NCI-H510A (cell line): ENCODE measurements at places on chromosomes 2 and 18.
A peak's percentile ranks its signal among the peaks of the same experiment; 100 is the strongest.

- DNase-seq, result no peak
Observed at GRCh38 chr2:203928849-203929248, 7.7 kb upstream of the ICOS start.

- DNase-seq, result no peak
Observed at GRCh38 chr2:218406949-218407618, 7.4 kb downstream of the CTDSP1 start.

GRCh38 chr2:224613543-224614286 is 28.6 kb upstream of the CUL3 start:
- no peak for DNase-seq

GRCh38 chr2:233413046-233413445 is 58.8 kb downstream of the DGKD start:
- DNase-seq, result no peak

GRCh38 chr2:139454251-139454650 is 674.1 kb upstream of the NXPH2 start:
- DNase-seq, result no peak

DNA sequence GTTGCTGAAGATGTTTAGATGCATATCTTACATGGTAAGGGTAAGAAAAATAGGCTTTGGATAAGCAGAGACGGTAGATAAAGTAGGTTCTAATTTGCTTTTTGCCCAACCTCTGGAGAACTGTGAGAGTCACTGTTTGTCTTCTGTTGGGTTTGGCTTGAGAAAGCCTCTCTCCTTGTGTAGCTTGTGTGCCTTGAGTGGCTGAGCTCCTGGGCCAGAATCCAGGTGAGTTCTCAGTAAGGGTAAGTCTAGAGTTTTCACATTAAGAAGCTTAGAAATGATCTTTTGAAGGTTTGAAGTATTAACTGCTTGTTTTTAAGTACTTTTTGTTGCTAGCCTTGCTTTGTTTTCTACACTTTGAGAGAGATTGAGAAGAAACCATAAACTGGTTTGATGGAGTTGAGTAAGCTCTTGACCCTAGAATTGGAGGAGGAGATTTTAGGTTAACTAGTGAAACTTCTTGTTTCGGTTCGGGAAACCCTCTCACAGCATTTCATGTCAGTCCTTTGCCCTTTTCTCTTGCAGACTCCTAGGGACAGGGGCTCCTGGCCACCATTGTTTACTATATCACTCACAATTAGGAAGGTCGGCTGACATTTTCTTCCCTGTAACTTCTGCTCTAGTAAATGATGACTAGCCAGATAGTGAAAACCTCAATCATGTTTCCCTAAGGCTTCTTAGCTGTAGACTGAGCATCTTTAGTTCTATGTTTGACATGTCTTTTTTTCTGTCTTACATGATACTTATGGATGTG is 26.0 kb downstream of the MAP4K4 start:
- DNase-seq, result no peak

DNA sequence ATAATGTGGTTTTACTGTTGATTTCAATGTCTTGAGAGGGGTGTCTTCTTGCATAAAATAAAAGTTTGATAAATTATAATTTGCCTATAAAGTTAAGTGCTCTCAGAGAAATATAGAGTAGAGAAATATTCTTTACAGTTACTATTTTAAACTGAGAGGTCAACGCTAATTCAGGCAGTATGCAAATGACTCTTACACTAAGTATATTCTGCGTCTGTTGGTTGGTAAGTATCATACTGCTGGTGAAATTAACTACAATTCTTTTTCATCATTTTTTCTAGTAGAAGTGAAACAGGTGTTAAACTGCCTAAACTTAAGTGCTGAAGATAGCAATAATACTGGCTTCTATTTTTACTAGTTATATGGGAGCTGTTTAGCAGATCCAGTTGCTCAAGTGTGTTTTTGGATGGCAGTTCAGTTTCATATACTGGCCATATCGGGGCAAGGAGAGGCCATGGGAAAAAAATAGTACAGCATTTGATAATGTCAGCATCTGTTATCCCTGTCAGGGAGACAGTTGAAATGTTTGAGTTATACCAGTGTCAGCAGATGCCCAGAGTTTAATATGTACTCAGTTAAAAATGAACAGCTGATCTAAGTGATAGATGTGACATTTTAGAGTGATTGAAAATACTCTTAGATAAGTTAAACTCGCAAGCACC is 86.2 kb downstream of the MIB1 start:
- no peak for DNase-seq

DNA sequence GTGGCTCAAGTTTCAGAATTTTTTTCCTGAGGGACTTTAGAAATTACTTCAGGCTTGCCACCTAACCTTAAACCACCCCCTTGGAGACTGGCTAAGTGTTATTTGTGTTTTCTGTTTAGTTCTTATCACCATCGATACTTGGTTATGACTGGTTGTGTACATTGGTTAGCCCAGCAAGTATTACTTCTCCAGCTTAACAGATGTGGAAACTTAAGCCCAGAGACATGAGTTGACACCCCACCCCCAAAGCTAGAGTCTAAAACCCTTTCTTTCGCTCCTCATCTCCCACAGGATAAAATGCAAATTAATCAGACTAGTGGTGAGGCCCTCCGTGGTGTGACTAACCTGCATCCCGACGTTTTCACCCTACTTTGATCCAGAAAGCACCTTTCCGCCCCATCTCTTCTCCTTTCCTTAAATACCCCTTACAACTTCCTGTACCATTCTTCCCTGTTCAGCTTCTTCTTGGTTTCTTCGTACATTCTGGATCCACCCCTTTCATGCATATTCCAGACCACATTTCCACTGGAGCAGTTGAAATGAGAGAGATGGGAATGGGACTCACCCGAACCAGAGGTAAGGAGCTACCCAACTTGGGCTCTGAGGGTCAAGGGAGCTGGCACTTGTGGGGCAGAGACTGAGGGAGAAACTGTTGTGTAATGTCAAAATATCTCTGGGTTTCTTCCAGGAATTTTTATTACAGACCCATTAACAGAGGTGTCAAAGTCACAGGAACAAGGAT is 819 bp upstream of the MAP3K2 start:
- DNase-seq, result no peak

GRCh38 chr2:60662781-60663180 is 93.3 kb upstream of the PAPOLG start:
- DNase-seq, result no peak

DNA sequence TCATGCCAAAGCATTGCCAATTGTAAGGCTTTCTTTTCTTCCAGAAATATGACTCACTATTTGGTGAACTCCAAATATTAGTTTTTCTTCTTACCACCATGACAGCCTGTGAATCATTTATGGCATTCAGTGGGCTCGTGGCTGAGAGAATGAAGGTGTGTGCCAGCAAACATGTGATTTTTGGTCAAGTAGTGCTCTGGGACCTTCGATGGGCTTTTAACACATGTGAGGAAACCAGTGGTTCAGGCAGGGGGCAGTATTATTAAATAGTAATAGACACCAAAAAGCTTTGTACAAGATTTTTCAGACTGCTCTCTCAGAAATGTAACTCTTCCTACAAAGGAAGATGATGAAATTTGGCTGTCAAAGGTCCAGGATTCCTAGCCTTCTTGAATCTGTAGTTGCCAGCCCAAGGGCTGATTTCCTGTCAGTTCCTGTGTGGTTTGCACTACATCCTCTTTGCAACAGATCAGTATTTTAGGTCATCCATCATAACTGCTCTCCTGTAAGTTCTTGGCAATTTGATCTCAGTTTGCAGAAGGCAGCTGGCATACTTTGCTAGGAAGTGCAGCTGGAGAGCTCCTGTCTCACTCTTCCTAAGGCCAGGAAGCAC is 64.3 kb downstream of the BABAM2 start:
- DNase-seq, result peak; percentile 11

DNA sequence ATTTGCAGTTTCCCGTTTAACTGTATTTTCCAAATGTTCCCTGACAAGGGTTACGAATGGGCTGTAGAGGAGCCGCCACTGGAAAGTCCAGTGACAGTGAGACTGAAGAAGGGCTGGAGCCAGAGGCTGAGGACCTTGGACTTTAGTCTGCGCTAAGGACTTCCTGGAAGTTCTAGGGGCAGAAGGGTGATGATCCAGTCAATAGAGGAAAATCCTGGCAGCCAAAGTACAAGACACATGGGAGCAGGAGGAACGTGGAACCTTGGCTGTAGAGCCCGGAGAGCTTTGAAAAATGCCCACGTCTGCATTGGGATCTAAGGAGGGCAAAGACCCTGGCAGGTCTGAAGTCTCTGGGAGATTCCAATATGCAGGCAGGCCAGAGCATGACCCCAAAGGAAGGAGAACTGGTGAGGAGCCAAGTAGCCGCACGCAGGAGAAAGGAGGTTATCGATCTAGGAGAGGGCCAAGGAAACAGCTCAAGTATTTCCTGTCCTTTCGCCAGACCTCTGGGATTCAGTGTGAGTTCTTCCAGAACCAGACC is 28.5 kb downstream of the MBP start:
- DNase-seq, result no peak

GRCh38 chr18:74972354-74972753 is 236.6 kb downstream of the PTGR3 start:
- DNase-seq, result no peak

DNA sequence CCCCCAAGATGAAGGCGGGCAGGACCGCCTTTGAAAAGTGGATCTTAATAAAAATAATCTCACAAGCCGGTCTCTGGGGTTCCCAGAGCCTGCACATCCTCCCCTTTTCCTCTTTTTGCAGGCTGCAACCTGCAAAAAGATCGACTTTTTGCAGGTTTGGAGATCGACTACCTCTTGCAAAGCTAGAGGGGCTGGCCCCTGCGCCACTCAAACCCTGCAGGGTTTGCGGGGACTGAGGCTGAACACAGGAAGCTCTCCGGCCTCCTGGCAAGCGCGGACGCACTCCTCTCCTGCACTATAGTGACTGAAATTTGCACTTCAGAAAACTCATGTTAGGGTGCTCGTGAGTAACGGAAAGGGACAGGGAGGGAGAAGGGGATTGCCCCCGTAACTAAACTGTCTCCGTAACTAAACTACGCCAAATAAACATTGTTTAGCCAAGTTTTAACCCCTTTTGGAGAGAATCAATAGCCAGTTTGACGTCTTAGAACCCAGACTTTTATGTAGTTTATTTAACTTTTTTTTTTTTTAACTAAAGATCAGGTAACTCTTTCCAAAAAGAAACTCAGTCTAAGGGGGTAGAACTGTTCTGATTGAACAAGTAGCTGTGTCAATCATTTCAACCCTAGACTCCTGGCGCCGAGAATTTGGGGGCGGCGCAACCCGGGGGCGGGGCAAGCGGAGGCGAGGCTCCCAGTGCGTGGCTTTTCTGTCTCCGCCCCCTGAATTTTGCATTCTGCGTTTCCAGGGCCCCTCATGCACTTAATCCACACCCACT is 2.5 kb downstream of the IGFBP5 start:
- DNase-seq, result peak; percentile 80

GRCh38 chr2:62000538-62000937 is 95.1 kb downstream of the COMMD1 start:
- no peak for DNase-seq

GRCh38 chr2:3575534-3576262 is 638 bp downstream of the RPS7 start:
- DNase-seq, result no peak

GRCh38 chr18:36499938-36500337 is 202.4 kb downstream of the FHOD3 start:
- DNase-seq, result no peak

DNA sequence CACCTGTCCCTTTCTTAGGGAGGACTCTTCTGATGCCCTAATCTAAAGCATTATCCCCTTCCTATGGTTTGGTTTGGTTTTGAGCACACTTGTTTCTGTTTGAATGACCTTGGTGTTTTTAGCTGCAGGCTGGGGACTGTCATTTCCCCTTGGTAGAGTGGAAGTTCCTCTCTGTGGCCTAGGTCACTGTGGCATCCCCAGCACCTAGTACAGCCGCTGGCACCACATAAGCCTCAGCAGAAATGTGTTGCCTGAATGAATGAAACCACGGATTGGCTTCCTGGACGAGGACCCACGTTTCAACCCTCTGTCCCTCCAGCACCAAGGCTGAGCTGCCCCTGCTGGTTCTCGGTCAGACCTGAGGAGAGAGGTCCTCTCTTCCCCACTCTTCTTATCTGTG is 159.9 kb downstream of the CTIF start:
- no peak for DNase-seq

DNA sequence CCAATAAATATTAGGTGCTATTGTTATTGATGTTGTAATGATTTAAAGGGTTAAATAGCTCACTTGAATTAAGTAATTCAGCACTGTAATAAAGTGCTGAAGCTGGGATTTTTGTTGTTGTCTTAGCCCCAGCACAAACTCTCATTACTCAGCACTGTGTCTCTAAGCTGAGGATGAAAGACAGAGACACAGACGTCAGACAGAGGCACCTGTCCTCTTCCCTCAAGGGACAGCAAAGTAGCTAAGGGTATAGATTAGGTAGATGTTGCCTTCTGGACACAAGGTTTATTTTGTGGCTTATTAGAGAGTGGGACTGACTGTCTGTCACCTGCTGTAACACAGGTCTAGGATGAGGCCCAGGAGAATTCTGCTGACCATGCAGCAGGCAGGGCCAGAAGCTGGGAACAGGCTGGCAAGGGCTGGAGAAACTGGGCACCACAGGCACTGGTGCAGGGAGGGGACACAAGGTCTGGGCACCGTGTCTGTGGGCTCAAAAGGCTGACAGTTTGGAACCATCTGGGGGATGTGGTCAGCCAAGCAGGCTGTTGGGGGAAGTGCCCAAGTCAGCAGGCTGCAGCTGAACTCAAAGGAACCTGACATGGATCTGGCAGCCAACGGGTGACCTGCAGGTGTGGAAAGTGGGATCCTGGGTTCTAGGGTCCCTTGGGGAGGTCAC is 20.0 kb upstream of the PTPN4 start:
- no peak for DNase-seq

DNA sequence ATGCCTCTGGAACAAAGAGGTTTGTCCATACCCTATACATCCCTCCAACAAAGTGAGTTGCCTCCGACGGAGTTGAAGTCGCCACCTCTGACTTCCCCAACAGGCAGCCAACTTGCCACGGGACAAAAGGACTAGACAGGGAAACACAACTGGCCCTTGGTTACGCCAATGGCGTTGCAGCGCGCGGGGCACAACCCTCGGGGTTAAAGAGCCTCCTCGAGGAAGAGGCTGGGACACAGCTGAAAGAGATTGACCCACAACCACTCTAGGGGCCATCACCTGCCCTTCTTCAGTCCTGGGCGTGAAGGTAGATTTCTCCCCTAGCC is 545 bp downstream of the GTF3C2 start:
- DNase-seq, result peak; percentile 53

DNA sequence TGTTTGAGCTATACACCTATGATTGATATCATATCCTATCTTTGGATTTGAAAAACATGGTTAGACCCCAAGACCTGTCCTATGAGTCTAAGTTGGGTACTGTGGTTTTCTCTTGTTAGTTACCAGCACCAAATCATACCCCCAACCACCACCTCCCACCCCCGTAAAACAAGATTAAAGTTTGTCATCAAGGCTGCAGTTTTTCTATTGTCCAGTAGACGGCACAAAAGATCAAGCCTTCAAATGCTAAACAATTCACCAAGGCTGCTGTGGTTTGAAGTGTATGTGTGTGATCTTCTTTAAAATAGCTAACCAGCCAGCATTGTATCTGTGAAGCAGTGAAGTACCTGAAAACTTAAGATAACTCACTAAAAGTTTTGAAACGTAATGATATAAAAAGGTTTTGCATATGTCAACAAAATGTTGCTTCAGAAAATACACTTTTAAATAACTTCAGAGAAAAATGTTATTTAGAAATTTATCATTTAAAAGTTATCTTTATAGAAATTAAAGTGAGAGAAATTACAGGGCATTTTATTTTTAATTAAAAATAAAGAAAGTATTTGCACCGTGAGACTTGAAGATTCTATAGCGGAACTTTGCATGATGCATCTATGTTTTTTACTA is 5.8 kb upstream of the MEIS1 start:
- DNase-seq, result peak; percentile 18
